PC-9 (cell line): ENCODE measurements at places on chromosomes 3 and 15. TPM values are rescaled to one million over a fixed set of nuclear protein-coding genes. Genes with fewer than 3 reads are reported as not detected.

- DNase-seq, result no peak
Measured at GRCh38 chr3:61685755-61686154, 124.4 kb downstream of the PTPRG start.

Gene ZXDC
- total RNA-seq, result 52.9 and 55.4 TPM in 2 replicates

DNA sequence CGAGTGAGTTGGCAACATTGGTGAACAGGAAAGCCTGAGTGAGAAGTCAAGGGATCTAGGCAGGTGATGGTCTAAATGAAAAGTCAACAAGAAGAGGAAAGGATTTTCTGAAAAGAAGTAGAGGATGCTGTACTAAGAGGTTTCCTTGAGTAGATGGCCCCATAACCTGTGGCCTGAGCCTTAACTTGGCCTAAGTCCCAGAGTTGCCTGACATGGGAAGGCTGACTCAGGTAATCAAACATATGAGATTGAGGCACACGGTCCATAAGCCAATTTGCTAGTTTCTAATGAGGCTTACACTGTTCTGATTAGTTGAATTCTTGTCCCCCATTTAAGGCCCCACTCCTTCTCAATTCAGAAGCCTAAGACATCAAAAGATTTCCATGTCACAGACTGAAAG is 262.5 kb upstream of the LMCD1 start:
- DNase-seq, result no peak

DNA sequence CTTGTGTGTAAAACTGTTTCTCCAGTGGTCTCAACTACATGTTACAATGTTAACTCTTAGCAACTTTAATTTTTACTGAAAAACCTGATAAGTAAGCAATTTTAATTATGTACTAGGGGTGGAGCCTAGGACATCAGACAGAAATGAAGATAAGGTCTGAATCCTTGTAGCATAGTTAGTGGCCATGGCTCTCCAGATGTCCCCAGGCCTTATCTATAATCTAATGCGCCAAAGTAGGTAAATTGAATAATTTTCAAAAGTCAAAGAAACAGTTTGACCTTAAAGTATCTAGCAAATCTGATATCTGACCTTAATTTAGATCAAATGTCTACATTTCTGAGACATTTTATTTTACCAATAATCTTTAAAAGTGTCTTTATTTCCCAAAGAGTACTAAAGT is 8.2 kb downstream of the MAGEF1 start:
- no peak for DNase-seq

DNA sequence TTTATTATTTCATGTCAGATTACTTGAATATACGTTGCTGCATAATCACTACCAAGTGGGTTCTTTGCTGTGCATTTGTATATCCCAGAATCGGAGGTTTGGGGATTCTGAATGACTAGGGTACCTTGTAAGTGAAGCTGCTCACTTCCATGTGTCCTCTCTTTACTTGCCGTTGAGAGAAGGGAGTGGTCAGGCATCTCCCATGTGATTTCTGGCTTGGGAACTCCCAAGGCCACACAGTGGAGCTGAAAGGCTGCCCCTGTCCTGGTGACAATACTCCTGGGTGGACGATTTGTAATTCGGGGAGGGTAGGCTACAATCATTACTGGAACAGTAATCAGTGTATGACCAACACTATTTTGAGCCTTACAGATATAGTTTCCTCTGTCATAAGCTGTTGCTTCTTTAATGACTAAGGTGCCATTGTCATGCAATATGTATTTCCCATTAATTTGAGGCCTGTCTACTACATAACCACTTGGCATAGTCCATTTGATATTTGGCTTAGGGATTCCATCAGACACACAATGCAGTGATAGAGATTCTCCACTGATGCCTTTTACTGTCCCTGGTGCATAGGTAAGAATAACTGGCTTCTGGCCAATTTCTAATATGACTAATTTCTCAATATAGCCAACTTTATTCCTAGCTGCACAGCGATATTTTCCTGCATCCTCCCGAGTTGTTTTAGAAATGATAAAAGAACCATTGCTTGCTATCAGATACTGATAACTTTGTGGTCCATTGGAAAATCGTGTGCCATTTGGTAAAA is 24.0 kb downstream of the IGSF10 start:
- no peak for DNase-seq

DNA sequence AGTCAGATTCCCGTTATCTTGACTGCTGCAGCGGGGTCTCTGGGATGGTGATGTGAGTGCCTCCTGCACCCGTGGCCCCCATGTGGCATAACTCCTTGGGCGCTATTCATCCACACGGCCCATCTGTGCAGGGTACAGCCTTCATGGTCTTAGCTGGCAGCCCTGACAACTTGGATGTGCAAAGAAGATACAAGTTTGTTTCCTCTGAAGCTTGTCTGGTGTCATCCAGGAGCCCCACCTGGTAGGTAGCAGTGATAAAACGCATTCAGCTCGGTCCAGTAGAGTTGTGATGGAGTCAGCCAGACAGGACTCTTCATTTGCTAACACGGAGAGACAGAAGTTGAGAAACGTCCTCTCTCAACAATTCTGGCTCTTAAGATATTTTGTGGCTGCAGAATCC is 53.3 kb downstream of the CORO2B start:
- DNase-seq, result no peak

Gene SNX33
- 27.8 and 27.9 TPM in 2 replicates for total RNA-seq

Gene IL17RD
- total RNA-seq, result 7.9 and 8.3 TPM in 2 replicates

DNA sequence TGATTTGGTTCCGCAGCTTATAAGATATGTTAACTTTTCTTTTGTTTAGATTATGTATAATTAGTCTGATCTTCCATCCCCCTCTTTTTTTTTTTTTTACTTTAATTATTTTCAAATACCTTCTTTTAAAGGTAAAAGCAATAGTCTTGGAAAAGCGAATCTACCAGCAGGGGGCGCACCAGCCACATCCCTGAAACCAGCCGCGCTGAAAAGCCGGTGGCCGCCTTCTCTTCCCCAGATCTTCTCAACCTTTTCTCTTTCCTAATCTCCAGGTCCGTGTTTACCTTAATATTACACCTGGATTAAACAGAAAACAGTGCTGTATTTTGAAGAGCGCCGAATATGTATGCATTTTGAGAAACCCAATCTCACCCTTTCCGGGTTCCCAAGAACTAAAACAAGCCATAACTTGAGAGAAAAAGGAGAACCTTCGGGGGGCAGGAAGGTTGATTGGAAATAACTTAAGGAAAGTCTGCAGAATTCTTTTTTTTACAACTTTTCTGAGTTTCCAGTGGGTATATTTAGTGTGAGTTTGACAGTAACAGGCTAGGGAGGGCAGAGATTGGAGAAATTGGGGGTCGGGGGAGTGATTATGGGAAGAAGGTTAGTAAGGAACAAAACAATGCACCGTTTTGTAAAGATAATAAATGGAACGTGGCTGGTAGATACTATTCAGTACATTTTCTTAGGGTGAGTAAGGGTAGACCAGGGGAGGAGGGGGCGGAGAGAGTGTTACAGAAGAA is 2.0 kb upstream of the SOX2 start:
- DNase-seq, result peak; percentile 48

Gene CTXN2
- not detected in 2 replicates for total RNA-seq

DNA sequence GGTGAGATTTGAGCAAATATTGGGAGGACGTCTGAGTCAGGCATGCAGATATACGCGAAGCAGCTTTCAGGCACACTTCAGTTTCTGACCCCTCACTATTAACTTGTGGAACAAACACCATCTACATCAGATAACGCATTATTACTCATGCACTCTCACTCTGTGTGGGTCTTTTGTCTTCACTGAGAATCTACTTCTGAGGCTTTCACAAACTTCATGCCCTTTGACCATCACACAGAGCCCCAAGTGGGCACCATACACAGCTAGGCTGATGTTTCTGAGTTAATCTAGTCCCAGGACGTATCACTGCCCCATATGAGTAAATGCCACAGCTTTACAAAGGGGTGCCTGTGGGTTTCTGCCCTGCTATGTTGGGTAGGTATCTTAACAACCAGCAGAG is 39.6 kb upstream of the IP6K2 start:
- no peak for DNase-seq

- no peak for DNase-seq
Measured at GRCh38 chr3:128318275-128318941, 148.3 kb downstream of the DNAJB8 start.

GRCh38 chr15:101133181-101133460 is 118.7 kb downstream of the CHSY1 start:
- no peak for DNase-seq

Gene ARL14
- total RNA-seq, result 13.0 and 17.6 TPM in 2 replicates

Gene CGNL1
- total RNA-seq, result 0.31 and 0.50 TPM in 2 replicates

Gene FBXL22
- total RNA-seq, result 0.17 and 0.88 TPM in 2 replicates

DNA sequence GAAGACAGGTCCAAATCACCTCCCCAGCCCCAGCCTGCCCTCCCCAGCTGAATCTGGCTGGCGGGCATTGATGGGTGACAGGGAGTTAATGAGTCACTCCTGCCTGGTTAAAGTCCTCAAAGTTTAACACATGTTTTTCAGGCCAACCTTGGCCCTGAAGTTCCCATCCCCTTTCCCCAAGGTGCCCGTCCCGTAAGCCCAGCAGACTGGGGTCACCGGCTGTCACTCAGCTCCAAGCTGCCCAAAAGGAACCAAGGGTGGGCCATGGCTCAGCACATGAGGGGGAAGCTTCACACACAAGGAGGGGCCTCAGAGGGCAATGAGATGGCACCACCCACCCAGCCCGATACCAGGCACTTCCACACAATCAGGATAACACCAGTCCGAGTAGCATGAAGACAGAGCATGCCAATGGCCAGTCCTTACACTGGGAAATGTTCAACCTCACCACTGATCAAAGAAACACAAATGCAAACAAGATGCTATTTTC is 10.2 kb upstream of the KLF15 start:
- no peak for DNase-seq

- no peak for DNase-seq
Measured at GRCh38 chr3:196974661-196975060, 6.0 kb upstream of the PIGZ start.
